Transverse colon (tissue), 4 donors: ENCODE measurements at places on chromosomes 4 and X.

- DNase-seq = no peak
These were observed 8.8 kb downstream of the TBC1D8B start for GRCh38 chrX:106811131-106811910.

GRCh38 chr4:48410812-48411211, 69.5 kb downstream of the SLAIN2 start:
- DNase-seq = no peak

DNA sequence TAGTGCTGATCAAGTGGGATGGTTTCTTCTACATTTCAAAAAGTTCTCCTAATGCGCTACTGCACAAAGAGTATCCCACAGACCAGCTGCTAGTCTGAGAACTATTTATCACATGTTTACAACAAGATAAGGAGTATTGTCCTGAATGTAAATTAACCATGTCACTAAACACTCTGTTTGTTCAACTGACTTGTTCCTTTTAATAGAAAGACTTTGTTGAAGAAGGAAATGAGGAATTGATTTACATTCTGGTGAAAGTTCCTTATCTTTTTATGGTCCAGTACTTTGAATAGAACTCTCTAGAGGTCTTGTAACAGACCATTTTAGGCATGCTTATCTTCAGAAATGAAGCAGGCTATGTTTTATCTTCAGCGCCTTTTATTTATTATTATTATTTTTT, 67.3 kb upstream of the IL13RA1 start:
- DNase-seq = no peak

DNA sequence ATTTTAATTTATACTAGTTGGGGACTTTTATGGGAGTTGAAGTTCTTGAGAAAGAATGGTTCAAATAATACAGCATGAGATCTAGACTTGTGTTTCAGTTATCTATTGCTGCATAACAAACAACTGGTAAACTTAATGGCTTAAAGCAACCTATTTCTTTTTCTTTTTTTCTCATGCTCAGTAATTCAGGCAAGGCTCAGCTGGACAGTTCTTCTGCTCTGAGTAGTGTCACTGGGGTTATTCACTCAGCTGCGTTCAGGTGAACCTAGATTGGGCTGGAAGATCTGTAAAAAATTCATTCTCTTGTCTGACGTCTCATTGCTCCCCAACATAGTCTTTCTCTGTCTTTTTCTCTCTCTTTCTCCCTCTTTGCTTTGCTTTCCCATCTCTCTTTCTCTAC, 291.7 kb downstream of the GBA3 start:
- no peak for DNase-seq

DNA sequence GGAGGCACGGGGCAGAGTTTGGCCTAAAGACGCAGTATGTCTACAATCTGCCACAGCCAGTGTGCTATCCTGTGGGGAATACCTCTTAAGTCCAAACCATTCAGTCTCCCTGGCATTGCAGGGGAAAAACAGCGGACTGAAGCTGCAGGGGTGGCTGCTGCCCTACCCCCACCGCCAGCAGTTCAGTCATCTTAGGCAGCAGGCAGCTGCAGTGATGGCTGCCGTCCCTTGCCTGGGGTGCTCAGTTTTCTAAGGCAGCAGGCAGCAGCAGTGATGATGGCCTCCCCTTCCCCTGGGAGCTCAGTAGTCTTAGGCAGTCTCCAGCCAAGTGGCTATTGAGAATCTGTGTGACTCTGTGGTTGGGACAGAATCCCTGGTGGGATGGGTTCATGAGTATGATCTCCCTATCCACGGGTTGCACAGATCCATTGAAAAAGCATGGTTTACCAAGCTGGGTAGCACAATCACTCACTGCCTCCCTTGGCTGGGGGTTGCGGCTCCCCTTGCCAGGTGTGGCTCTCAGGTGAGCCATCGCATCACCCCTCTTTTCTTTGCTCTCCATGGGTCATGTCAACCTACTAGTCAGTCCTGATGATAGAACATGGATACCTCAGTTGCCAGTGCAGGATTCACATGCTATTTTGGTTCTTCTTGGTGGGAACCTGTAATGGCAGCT, 48.9 kb upstream of the GRID2 start:
- no peak for DNase-seq

DNA sequence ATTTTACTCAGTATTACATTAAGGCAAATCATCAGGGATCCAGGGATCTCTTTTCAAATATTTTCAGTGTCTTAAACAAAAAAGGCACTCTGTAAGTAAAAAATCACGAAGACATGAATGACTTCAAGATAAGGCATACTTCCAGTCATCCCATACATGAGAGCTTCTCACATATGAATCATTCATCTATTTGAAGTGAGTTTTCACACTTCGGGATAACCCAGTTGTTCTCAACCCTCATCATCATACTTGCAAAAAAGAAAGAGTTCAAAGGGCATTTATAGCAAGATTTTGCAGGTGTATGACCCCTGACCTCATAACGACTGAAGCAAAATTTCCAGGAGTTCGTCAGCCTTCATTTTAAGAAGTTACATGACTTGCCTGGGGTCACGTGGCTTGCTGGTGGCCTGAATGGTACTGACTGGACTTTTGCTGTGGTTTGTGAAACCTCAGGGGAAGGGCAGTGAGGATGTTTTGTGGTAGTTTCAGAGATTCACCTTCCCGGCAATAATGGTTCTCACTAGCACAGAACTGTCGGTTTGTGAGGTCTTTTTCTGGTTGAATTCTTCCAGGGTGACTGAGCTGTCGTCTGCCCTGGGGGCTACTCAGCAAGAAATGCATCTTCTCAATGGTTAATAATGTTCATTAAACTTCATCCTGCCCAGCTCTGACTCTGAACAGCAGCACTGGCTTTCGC, 115.8 kb upstream of the SHISA3 start:
- no peak for DNase-seq

- peak; percentile 25 for DNase-seq
These were observed 110.3 kb upstream of the MAP3K15 start for GRCh38 chrX:19625612-19626011.

DNA sequence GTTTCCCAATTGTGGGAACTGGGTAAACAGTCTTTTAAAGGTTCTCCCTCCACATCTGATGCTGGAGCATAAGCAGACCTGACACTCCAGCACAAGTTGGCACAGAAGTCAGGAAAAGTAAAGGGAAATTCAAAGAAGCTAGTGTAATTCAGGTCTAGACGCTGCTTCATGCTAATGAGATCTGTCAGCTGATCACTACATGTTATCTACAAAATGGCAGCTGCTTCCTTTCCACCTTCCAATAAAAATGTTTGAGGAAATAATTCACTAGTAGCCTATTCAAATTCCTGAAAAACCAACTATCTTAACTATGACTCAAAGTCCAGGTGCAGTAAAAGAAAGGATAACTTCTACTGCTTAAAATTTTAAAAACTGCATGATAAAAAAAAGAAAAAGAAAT, 29.3 kb downstream of the DCAF8L2 start:
- DNase-seq = no peak

GRCh38 chrX:45006002-45006800, 133.2 kb downstream of the KDM6A start:
- DNase-seq = no peak

- DNase-seq = no peak
These were observed 55.3 kb downstream of the MBNL3 start for GRCh38 chrX:132433551-132433950.

DNA sequence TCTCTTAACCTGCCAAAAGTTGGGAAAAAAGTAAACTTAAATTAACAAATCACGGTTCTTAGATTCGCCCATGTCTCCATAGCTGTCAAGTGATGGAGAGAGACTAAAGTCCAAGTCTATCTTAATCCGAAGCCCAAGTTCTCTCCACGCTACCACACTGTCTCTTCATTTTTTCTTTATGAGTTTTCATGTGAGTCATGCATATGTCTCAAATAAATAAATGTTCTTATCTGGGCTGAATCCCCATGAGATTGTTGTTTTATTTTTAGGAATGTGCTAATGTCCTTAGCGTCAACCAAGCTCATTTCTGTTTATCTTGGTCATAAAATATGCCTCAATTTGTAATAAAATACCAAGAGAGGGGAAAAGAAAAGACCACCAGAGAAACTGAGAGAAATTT, 169.3 kb downstream of the RCHY1 start:
- DNase-seq = no peak

DNA sequence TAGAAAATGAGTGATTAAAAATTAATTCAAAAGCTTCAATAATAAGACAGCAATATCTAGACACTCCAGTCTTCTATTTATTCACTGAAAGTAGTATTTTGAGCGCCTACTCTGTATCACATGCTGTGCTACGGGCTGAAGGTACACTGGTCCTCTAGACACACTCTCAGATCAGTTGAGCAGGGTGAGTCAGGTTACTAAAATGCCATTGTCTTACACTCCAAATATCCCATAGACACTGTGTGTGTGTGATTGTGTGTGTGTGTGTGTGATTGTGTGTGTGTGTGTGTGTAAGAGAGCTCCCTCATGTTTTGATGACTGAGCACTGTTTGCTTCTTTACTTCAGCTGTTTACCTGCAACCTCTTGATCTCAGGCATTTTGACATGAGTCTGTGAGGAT, 342.8 kb upstream of the BOD1L1 start:
- no peak for DNase-seq

DNA sequence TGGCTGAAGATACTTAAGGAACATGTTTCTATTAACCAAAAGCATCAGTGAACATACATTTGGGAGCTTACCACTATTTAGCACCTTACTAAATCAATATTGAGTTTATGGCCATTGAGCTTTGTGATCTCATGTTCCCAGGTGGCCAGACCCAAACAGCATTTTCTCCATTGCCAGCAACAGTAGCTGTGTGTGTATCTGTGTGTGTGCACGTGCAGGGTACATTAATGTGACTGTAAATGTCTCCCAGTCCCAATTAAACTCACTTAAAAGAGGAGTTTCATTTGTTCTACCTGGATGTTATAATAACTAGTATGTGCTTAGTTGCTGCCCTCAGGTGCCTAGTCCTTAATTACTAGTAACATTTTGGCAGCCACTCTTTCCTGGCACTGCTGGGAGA, 282.4 kb downstream of the NR3C2 start:
- no peak for DNase-seq
